ENCODE measurements at places on chromosomes 1 and 21.
A peak's percentile ranks its signal among the peaks of the same experiment; 100 is the strongest.

- no peak for DNase-seq
These were observed 272.6 kb downstream of the S1PR1 start for GRCh38 chr1:101509370-101509769.

DNA sequence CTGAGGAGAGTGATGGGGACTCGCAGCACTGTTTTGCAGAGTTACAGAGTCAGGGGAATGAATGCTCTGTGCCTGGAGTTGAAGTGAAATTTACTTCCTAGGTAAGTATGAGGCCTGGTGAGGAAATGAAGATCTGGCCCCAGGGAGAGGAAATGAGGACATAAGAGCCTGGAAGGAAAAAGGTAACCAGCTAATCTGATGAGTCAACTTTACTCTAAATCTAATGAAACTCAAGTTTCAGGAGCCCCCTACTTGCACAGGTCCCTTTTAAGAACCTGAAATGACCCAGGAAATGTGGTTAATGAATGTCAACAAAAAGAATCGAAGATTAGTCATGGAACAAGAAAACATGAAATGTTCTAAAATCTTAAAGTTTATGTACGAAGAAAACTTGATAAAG is 599.0 kb downstream of the AGBL4 start:
- DNase-seq: no peak

- DNase-seq: no peak
These were observed 1.2 kb upstream of the ACOT11 start for GRCh38 chr1:54546651-54547401.

DNA sequence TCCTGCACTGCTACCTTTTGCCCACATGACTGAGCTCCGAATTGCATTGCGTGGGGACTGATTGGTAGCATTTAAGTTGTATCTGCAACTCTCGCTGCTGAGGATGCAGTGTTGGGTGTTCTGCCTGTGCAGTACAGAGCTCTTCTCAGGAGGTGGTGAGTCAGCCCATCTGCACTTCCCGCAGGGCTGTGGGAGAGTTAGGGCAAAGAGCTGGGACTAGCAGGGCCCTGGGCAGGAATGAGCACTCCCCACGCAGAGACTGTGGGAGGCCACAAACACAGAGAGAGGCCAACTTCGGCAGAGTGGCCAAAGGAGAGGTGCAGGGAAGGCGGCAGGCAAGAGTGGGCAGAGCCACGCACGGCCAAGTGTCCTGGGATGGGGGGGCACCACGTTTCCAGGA is 244.7 kb downstream of the SIPA1L2 start:
- no peak for DNase-seq

- no peak for DNase-seq
These were observed 73.3 kb upstream of the ARHGAP29 start for GRCh38 chr1:94310570-94311270.

DNA sequence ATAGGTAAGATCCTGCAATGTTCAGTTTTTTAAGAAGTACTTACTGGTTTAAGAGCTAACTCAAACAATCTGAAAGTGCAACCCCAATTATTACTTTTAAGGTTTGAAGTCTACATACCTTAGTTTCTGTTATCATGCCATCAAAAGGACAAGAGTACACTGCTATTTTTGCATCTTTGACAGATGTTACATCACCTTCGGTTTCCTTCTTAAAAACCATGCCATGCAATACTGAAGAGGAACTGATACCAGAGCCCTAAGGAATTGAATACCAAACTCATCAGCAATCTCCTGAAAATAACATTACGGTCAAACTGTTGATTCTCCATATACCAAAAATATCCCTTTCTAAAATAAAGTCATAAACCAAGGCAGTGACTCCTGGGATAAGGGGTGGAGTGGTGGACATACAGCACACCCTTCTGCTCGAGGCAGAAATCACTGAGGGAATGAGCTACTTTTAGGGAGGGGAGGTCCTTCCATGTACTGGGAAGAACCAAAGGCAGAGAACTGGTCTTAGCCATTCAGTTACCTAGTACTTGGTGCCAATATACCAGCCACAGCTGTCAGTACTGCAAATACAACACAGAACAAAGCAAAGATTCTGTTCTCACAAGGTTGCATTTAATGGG is 8.5 kb downstream of the CCT8 start:
- DNase-seq: no peak

DNA sequence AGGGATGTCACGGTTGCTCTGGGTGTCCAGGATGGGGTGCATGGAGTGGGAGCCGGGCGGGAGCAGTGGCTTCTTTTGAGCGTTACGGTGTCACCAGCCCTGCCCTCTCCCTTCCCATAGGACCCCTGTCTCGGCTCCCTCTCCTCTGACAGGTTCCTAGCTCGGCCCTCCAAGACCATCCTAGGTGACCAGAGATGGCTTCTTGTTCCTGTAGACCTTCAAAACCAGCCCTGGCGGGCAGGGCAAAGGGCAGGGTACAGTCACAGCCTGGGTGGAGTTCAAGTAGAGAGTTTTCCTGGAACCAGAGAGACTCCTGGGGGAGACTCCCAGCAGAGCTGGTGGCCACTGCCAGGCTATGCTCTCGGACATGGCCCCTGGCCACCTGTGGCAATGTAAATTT is 345.6 kb upstream of the AJAP1 start:
- DNase-seq: no peak

GRCh38 chr1:237838320-237838719 is 52.4 kb downstream of the ZP4 start:
- DNase-seq: no peak

DNA sequence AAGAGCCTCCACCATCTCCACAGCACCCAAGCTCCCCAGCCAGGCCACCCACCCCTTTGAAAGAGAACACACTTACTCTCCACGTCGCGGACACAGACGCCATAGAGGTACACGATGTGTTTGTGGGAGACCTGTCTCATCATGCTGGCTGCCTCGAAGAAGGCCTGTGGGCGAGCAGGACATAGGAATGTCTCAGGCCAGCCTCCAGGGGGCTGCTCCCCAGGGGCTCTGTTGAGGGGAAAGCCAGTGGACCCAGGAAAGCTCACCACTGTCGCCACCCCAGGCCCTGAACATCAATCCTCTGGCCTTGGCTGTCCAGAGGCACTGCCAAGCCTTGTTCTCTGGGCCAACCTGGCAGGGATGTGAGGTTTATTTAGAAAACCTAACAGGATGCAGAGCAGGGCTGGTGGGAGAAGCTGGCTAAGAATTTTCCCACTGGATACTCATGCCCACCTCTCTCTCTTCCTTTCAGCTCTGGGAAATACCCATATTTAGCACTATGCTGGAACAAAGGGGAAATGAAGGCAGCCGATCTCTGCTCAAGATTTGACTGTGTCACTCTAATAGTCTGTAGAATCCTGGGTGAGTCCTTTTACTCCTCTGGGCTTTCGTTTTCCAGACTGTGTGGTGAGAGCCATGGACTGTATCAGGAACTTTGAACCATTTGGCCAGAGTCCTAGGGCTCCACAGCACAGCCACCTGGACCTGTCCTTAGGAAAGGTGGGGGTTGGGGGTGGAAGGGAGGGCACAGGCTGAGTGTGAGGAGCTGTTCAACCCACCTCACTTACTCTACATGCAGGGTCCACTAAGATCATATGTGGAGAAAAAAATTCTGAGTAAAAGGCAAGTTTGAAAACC is 101.9 kb downstream of the RAVER2 start:
- no peak for DNase-seq

DNA sequence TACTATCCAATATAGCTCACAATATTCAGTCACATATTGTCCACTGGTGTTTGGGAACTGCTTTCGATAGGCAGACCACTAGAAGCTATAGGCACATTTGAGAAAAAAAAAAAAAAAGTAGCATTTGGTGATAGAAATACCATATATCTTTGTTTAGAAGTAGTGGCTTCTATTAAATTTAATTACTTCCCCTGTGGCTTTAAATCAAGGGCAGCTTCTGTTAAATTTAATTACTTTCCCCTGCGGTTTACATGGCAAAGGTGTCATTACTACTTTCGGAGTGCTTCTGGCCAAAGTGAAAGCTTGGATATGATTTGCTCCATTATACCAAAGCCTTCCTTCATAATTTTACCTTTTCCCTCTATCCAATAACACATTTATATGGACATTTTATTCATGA is 229.9 kb downstream of the TTLL7 start:
- no peak for DNase-seq

- DNase-seq: peak; percentile 57
These were observed 728.6 kb downstream of the PTPRU start for GRCh38 chr1:29964718-29965533.

DNA sequence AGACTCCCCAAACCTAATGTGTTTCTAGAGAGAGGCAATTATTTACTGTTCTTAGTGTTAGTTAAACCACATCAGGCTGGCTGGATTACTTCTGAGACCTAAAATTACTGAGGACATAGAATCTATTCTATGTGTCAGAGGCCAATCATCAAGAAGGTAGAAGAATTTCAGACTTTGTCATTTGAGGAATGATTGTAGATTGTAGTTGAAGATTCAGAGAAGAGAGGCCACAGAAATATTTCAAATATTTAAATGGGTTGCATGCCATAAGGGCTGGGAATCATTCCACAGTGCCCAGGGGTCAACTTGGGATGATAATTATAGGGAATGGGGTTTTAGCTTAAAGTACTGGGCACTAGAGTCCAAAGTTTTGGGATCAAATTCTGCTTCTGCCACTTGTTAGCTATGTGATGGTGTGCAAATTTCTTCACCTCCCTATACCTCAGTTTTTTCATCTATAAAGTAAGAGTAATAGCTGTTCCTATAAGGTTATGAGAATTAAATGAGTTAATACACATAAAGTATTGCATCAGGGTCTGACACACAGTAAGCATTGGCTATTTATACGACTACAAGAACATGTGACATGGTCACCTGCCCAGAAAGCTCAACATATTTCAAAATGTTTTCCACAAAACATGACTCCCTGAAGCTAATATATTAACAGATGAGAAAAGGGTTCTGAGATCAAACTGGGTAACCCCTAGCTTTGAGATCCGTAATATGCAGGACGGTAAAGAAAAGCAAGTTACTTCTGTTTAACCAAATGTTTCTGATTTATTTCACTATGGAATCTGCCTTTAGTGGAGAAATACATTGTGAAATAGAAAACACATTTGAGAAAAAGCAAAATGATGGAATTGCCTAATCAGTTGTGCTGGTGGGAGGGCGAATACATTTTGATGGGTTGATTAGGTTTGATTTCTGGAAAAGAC is 69.7 kb upstream of the SPAG17 start:
- DNase-seq: no peak

DNA sequence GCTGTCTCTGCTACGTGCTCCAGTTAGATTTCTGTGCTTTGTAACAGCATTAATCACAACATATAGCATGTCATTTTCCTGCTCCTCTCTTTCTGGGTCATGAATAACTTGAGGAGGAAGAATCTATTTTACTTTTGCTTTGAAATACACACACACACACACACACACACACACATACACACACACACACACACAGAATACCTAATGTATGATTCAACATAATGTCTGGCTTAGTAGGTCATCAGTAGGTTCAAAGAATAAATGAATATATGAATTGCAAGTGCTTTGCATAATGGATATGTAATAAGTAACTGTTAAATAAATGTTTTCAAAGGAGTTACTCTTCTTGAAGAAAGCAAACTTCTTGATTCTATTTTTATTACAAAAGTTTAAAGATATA is 249.0 kb downstream of the PDE4B start:
- no peak for DNase-seq

GRCh38 chr1:15436881-15437442 is 1.3 kb upstream of the CTRC start:
- DNase-seq: no peak

DNA sequence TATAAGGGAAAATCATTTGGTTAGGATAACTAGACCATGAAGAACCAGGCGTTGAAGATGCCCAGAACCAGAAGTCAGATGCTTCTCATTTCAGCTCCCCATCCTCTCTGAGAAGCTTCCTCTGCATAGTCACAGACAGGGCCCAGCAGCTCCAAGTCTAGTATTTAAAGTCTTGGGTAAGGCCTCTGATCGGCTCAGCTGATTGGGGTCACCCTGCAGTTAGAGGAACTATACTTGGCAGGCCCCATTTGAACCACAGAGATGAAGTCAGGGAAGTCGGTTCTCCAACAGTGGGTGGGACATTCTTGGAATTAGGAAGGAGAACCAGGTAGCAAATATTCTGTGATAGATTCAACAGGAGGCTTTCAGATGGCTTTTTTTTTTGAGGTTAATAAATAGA is 48.3 kb downstream of the SLC22A15 start:
- no peak for DNase-seq

GRCh38 chr1:31004231-31004621 is 61.3 kb downstream of the PUM1 start:
- DNase-seq: no peak

DNA sequence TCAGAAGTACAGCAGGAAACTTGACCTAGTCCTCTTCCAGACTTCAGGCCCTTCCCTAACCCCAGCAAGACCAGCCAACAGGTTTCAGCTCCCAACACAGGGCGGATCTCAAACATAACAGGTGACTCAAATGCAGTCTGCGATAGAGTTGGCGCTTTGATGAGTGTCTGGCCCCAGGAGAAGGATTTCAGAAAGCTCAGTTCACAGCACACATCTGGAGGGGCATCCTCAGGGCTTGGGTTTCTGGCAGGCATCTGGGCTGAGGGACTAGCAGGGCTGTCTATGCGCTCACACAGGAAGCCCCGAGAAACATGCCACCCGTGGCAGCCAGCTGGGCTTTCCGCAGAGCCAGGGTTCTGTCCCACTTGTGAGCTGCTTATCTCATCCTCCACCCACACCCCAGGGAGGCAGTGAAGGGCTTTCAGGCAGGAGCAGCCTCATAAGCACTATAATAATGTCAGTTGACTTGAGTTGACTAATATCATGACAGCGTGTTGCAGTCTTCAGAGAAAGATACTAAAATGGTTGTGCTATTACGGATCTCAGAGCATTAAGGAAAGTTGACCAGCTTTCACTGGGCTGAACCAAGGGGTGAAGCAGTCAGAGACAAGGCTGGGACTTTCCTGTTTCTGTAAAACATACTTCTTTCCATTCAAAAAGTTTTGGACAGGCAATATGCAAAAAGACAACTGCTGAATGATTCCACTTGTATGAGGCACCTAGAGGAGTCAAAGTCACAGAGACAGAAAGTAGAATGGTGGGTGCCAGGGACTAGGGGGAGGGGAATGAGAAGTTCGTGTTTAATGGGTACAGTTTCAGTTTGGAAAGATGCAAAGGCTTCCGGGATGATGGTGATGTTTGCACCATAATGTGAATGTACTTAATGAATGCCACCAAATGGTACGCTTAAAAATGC is 233.0 kb upstream of the IRF2BP2 start:
- DNase-seq: no peak

DNA sequence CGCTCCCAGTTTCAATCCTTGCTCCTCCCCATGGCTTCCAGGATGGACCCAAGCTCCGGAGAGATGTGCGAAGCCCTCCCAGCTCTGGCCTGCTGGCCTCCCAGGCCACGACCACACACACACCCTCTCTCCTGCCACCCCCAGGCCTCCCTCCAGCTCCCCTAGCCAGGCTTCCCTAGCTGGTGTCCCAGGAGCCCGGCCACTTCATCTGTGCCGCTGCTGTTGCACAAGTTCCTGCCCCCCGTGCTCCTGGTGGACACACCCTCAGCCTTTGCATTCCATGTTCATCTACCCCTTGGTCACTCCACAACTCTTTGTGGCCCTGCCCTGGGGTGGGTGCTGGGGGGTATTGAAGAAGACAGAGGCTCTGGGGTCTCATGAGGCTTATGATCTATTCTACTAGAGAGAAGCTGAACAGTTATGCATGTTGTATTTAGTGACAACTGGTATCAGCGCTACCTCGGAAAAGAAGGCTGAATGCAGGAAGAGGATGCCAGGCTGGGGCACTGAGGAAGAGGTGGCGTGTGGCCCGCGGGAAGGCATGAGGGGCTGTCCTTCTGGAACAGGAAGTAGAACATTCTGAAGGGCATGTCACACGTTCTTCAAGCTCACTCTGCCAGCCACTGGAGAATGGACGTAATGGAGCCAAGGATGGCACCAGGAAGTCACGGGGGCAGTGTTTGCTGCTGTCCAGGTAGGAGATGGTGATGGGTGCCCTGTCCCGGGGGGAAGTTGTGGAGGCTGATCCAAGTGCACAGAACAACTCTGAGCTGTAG is 172.4 kb downstream of the PSMG1 start:
- DNase-seq: no peak

Data from NCI-H187 treated with DMSO at 0.1 percent for 48 hours (cell line).